NCI-H345 (cell line): ENCODE measurements at places on chromosomes 3 and 15.
A peak's percentile ranks its signal among the peaks of the same experiment; 100 is the strongest.

GRCh38 chr3:65888980-65889706 is 149.6 kb downstream of the MAGI1 start:
- DNase-seq, result no peak

GRCh38 chr15:100114100-100114499 is 227.7 kb downstream of the ADAMTS17 start:
- no peak for DNase-seq

DNA sequence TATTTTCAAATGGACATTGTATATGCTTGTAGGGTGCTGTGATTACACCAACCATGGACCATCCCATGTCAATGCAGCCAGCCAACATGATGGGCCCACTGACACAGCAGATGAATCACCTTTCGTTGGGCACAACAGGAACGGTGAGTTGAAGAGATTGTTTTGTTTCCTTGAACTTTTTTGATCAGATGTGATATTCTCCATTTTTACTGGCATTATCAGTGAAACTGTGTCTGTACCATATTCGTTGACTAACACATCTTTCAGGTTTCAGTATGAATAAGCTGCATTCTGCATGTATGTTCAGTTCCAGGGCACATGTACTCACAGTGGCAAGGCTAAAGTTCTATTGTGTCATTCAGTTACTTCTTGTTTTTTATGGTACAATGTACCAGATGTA is 655.2 kb downstream of the RBMS3 start:
- no peak for DNase-seq

- no peak for DNase-seq
Measured at GRCh38 chr3:194277786-194278130, 73.4 kb downstream of the CPN2 start.

DNA sequence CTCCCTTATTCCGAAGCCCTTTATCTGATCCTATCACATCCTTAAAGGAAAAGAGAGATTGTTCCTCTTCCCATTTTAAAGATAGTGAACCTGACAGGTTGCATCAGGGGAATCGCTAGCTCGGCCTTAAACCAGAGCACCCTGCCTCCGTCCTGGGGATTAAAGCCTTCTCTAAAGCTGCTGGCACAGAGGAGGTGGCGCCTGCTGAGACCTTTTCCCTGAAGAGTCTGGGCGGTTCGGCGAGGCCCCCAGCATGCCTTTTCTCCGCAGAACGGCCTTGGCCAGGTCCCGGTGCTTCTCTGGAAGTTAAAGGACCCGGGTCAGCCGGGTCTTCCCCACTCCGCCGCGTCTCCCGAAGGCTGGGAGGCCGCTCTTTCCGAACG is 593 bp downstream of the FAM219B start:
- no peak for DNase-seq

DNA sequence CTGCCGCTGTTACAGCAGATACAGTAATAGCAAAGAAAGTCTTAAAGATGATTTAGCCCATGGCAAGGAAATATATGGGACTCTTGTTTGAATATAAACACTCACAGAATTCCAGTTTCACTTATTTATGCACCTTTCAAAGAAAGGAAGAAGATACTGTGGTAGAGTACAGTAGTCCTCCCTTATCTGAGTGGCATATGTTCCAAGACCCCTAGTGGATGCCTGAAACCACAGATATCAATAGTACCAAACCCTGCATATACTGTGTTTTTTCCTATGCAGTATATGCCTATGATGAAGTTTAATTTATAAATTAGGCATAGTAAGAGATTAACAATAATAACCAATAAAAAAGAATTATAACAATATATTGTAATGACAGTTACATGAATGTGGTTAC is 8.2 kb downstream of the MAP2K1 start:
- no peak for DNase-seq

DNA sequence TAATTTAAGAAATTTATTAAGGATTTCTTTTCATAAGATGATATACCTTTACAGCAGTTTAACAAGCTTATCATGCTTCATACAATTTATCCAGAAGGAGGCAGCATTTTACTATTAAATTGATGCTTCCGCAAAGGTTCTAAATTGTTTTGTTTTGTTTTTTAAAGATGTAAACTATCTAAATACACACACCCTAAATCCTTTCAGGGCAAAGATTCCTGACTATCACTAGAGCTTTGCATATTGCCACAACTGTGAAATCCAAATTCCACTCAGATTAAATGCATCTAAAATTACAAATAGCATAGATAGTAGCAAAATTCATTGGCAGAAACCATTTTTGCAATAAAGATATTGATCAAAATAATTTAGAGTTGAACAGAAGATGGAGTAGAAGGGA is 44.5 kb upstream of the CCNL1 start:
- no peak for DNase-seq

- DNase-seq, result no peak
Measured at GRCh38 chr3:56173601-56174000, 294.7 kb downstream of the ERC2 start.

DNA sequence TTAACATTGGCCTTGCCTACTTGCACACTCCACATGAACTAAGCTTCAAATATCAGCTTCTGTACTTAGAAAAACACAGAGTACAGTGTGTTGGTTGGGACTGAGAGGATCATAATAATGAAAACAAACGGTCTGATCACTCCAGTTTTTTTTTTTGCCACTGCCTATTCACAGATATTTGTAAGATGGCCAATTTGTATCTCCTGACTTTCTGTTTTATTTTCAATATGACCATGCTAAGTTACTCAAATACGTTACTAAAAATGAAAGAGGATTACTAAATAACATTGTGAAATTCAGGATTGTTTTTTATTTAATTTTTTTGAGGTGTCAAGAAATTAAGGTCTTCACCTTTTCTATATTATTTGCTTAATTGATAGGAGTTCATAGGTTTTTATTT is 595.1 kb downstream of the TUSC7 start:
- DNase-seq, result no peak

- no peak for DNase-seq
Measured at GRCh38 chr15:101532865-101533264, 43.4 kb upstream of the PCSK6 start.

- no peak for DNase-seq
Measured at GRCh38 chr3:72259755-72260587, 475.0 kb upstream of the PROK2 start.

- no peak for DNase-seq
Measured at GRCh38 chr3:77227567-77227966, 187.7 kb downstream of the ROBO2 start.

DNA sequence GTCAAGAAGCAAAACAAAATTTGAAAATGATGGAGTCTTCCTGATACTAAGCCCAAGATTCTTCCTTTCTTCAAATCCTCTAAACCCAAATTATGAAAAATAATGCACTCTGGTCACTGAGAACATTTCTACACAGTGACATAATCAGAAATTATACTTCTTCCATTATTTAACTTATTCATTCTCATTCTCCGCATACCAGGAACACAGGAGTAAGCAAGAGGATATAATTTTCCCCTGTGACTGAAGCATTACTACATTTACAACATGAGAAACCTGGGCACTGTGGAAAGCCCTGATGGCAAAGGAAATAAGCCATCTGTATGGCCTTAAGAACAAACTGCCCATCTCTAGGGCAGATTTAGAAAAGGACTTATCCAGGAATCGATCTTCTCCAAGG is 47.0 kb downstream of the EXD1 start:
- DNase-seq, result no peak

GRCh38 chr3:101155825-101156224 is 162.6 kb upstream of the ABI3BP start:
- DNase-seq, result no peak

- DNase-seq, result no peak
Measured at GRCh38 chr15:84840741-84841429, 23.7 kb downstream of the ALPK3 start.

DNA sequence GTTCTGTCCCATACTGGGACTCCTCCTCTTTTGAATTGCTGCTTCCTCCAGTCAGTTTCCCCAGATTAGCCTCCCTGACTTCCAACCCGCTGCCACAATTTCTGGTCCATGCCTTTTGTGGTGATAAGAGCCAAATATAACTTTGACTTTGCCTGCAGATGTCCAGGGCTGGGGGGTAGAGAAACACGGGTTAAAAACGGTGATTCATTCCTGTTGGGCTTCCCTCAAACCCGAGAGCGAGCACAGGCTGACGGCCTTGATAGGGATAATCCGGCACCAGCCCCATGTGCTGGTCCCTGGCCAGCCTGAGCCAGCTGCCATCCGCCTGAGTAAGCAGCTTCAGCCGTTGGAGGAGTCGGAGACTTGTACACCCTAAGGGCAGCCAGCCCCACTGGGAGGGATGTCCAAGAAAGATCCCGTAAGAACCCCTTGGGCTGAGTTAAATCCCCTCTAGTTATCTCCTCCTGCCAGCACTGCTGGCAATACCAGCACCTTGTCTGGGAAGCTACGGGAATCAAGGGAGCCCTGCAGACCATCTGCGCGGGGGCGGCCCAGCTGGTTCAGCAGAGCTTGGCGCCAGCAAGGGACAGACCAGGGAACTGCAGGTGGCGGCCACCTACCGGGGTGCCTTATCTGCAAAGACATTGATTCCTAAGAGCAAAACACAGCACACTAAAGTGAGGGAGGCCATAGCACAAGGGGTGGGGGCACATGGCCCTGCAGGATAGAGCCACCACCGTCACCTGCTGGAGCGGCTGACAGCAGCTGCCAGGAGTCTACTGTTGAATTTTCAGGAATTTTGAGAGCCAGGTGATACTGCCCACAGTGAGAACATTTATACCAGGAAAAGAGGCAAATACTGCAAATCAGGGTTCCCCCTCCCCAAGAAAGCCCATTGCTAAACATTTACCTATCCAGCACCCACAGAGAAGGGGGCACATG is 18.1 kb downstream of the CSPG4 start:
- DNase-seq, result peak; percentile 57

DNA sequence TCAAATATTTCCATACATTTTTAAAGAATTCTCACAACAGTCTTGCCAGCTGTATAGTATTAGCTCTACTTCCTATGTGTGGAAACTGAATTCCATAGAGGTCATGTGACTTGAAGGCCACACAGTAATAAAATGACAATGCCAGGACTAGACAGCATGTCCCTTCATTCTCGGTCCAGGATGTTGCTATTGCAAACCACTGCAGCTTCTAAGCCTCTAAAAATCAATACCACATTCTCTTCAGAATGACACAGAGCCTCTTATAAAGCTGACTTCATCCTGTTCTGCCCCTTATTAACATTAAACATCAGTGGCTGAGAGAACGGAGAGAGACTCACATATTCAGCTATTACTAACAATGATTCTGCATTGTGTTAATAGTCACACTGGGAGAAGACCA is 240.3 kb upstream of the PEX5L start:
- peak; percentile 12 for DNase-seq

DNA sequence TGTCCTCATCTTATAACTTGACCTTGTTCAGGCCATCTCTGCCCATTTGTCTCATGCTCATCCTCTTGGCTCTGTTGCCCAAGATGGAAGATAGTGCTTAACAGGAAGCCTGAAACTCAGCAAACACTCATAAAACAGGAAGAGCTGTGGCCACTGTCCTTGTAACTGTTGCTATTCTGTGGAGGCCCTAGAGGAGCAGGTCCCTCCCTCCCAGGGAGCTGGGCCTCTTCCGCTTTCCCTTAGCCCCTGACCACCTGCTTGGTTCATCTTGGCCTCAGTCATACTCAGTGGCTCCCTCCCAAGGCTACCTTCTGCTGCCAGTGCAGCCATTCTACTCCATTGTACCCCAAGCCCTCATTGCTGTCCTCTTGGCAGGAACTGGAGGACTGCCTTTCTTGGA is 3.5 kb downstream of the MAPKAPK3 start:
- no peak for DNase-seq

DNA sequence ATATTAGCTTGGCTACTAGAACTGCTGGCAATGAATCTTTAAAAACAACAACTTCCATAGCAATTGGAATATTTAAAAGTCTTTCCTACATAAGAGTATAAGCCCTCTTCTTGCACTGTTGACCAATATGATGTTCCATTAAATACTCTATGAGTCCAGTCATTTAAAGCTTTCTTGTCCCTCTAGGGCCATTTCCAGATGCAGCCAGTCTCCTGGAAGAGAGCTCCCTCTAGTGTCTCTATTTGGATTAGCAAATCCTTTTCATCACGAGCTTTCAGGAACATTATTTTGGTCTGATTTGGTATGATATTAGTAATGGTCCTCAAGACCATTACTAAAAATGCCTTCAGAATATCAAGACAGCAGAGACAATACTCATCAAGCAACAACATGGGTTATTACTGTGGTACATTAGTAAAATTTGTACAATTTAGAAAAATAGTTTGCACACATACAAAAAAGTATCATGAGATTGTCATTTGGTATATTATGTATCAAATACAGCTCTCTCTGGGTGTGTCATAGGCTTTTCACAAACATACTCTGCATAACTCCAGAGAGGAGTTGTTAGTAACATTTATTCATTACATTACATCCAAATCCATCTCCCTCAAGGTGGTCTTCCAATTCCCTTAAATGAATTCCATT is 101.3 kb downstream of the DPH6 start:
- DNase-seq, result peak; percentile 15

DNA sequence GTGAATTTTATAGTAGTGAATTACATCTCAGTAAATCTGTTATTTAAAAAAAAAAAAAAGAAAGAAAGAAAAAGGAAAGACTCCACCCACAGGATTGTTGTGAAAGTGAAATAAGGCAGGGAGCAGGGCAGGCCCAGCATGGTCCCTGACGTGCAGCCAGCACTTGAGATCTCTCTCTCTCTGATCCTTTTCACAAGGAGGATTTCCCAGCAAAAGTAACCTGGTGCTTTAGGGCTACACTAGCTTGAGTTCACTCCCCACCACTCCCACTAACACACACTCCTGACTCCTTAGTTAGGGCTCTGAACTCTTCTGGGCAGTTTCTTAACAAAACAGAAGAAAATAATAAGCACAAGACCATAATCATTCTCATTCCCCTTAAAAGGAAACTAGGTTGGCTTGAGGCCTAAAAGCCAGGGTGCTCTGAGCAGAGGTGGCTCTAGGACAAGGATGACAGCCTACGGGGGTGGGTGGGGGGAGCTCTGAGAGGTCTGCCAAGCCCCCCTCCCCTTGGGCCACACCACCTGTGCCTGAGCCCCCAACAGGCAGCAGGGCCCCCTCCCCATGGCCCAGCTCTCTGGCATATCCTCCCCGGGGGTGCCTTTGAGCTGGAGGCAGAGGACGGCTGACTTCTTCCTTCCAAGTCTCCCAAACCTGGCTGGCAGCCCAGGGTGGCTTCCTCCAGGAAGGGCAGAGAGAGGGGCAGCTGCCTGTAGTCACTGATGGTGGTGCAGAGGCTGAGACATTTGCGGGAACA is 856 bp downstream of the TMEM40 start:
- DNase-seq, result no peak

DNA sequence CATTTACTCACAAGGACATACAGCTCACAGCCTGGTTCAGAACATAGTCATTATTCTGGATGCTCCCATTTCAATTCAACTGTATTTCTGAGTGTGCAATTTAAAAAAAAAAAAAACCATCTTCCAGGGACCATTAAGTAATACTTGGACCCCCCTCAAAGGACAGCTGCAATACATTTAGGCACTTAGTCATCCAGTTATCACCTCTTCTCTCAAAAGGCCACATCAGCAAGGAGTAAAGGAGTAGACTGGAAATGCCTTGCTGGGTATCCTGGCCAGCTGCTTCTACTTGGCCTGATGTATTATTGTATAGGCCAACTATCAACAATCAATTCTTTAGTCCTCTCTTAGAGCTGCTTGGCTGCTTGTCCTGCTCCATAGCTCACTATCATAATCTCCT is 211.4 kb upstream of the SETMAR start:
- DNase-seq, result no peak
